ENCODE measurements at places on chromosomes 6 and 20.

- DNase-seq: no peak
These were observed 13.4 kb upstream of the IP6K3 start for GRCh38 chr6:33759887-33760629.

GRCh38 chr6:41092421-41093140, 19.8 kb downstream of the NFYA start:
- DNase-seq: no peak

GRCh38 chr6:53735896-53736295, 58.9 kb upstream of the LRRC1 start:
- no peak for DNase-seq

- DNase-seq: no peak
These were observed 672 bp downstream of the CARMIL1 start for GRCh38 chr6:25279748-25280343.
